HEK293T (cell line): ENCODE measurements at places on chromosomes 16 and 17.
A peak's percentile ranks its signal among the peaks of the same experiment; 100 is the strongest.

GRCh38 chr17:11642655-11643054 lies 44.4 kb downstream of the DNAH9 start:
- no peak for DNase-seq

GRCh38 chr17:6346986-6347385 lies 87.9 kb downstream of the AIPL1 start:
- DNase-seq, result no peak

DNA sequence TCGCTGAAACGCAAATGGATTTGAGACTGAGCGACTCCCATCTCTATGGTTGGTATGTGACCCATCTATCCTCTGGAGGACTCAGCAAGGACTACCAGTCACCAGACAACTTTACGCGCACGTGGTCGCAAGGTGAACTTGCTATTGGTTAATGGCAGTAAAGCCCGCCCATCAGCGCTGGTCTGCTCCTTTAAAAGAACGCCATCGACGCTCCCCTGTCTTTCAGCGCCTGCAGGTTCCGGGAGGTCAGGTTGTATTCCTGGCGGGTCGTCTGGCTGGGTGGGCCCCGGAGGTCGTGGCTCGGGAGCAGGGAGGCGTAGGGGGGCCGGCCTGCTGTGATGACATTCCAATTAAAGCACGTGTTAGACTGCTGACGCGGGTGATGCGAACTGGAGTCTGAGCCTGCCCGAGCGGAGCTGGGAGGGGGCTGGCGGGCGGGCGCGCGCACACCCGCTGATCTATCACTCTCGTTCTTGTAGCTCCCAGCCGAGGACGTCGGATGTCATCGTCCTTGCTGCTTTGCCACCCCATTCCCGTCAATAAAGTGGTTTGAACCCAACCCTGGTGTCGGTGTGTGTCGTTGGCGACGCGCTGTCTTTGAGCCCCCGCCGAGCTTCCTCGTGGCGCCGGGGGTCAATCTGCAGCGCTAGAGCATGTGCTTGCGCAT lies 15.9 kb upstream of the ERN1 start:
- peak; percentile 95 for DNase-seq

GRCh38 chr16:13193721-13194120 lies 292.3 kb downstream of the SHISA9 start:
- no peak for DNase-seq

GRCh38 chr16:22969567-22969966 lies 155.6 kb downstream of the HS3ST2 start:
- DNase-seq, result no peak

- no peak for DNase-seq
These were observed 31.2 kb upstream of the MTSS2 start for GRCh38 chr16:70717065-70717464.

GRCh38 chr17:82950525-82951102 lies 110.8 kb upstream of the ZNF750 start:
- no peak for DNase-seq

- no peak for DNase-seq
These were observed 357.9 kb downstream of the CNTNAP4 start for GRCh38 chr16:76634847-76635697.

- no peak for DNase-seq
These were observed 167.1 kb upstream of the CDH13 start for GRCh38 chr16:82459580-82460256.

DNA sequence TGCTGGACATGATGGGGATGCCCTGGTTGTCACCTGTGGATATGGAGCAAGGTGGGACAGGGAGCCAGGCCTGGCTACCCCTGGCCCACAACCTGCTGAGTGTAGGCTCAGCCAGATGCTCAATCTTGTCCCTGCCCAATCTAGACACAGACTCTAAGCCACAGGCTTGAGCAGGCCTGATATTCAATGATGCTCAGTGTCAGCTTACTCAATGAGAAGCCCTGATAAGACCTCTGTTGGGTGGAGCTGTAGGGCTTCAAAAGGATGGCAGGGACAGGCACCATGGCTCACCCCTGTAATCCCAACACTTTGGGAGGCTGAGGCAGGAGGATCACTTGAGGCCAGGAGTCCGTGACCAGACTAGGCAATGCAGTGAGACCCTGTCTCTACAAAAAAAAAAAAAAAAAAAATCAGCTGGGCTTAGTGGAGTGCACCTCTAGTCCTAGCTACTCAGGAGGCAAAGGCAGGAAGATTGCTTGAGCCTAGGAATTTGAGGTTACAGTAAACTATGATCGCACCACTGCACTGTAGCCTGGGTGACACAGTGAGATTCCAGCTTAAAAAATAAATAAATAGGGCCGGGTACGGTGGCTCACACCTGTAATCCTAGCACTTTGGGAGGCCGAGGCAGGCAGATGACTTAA lies 3.4 kb downstream of the LCAT start:
- no peak for DNase-seq

DNA sequence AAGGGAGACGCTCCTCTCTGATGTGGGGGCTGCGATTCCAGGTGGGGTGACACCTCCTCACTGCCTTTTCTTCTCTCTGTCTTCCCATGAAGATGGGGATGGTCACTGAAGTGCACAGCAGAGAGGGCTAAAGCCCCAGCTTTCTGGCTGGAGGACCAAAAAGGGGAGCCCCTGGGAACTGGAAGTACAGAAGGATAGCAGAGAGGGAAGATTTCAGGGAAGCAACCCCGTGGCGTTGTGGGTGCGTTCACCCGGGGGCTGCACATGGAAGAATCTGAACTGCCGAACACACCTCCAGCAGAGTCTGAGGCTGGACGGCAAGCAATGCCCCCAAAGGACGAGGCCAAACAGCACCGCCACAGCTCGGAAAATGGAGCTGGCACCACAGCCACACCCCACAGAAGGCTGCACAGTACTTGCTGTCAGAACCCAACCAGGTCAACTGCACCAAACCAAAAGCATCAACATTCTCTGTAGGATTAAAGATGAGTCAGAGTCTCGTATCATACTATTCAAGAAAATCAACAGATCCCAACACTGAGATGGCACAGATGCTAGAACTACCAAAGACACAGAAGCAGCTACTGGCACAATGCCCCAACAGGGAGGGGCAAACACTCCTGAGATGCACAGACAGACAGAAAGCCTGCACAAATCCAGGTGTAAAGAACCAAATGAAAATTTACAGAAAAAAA lies 49.9 kb downstream of the MAP1LC3B start:
- no peak for DNase-seq

- DNase-seq, result no peak
These were observed 45.6 kb upstream of the BAHCC1 start for GRCh38 chr17:81349397-81350319.

DNA sequence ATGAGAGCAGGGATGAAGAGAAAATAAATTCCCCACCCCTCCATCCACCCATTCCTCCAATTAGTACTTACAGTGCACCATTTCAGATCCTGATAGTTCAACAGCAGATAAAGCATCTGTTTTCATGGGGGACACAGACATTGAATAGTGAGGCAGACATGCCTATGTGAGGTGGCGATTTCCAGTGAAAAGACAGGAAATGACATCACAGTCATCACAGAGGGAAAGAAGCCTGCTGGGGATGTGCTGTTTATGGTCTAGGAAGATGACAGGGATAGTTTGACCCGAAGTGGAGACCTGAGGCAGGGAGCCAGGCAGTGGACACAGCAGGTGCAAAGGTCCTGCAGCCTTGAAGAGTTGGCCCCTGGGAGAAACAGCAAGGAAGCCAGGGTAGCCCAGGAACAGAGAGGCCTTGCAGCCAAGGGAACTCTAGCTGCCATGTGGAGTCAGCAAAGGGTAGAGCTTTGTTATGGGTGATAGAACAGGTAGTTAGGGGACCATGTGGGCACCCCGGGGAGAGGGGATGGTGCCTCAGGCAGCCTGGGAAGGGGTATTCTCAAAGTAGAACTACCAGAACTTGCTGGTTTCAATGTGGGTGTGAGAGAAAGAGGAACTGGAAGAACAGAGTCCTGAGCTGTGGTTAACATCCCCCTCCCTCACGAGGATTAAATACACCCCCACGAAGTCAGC lies 256.6 kb downstream of the CPPED1 start:
- no peak for DNase-seq

GRCh38 chr16:88779406-88780141 lies 5.4 kb downstream of the PIEZO1 start:
- no peak for DNase-seq

DNA sequence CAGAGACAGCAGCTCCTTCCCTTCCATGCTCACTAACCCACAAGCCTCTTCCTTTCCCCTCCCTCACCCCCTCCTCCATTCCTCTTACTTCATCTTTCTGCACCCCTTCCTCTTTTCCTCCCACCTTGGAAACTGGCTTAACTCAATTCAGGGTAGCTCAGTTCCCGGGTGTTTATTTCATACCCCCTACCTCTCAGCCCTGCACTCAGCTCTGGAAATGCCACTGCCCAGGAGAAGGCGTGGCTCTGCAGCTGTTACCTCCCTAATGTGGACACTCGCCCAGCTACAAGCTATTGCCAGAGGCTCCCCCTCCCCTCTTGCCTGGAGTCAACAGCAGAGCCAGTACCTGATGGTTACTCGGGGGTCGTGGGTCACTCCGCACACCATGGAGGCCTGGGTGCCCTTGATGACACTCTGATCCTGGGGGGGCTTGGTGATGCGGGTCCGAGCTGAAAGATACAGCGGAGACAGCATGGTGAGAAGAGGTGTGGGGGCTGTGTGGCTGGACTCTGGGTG lies 118.4 kb upstream of the CDC42EP4 start:
- no peak for DNase-seq

GRCh38 chr17:80154166-80154565 lies 7.2 kb upstream of the EIF4A3 start:
- DNase-seq, result no peak

DNA sequence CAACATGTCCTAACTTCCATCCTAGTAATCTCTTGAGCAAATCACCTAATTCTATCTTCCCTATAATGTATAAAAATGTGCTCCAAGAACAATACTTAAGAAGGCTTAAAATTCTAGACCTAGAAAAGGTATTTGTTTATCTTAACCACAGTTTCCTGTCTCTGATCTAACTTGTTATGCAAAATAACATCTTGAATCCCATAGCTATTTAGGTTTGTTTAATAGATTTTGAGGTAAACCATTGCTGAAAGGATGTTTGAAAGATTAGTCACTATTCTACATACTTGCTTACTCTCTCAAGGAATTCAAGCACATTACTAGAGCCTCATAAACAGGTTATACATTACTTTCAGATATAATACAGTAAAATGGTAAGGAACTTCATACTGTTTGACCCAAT lies 13.0 kb downstream of the CA10 start:
- DNase-seq, result no peak

DNA sequence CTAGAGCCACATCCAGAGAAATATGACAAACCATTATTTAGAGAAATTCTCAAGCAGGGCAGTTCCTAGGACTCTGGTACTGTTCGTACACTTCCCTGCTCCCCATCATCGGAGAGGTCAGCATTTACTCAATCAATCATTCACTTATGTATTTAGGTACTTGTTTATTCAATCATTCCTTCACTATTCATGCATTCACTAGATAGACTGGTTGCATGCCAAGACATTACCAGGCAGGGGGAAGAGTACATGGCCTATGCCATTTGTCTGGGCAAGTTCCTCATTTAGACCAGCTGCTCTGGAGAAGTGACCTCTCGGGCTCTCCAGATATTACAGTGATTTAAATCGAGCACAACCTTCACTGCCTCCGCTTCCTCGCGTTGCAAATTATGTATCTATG lies 603.4 kb downstream of the KCNJ2 start:
- no peak for DNase-seq

DNA sequence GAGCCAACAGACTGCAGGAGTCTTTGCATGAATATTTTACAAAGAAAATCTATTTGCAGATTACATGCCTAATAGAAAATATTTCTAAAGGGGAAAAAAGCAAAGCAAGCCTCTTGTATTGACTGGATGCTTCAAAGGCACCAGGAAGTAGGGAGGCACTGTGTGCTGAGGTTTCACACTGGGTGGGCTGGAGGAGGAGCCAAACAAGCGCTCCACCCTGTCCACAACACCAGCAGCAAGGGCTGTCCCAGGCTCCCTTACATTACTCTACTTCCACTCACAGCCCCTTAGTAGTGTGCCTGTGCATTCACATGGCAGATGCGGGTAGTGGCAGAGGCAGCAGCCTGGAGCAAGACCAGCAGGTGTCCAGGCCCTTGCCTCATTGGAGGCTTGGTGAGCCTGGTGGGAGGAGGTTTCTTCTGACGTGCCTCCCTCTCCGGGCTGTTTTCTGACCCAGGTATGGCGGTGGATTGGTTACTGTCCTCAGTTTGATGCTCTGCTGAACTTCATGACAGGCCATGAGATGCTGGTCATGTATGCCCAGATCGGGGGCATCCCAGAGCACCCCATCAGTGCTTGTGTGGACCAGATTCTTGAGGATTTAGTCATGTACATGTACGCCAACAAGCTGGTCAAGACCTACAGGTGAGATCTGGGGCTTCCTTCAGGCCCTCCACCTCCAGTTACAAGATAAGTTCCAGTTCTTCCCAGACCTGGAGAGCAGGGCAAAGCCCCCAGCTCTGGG lies 7.0 kb upstream of the CCNF start:
- no peak for DNase-seq

DNA sequence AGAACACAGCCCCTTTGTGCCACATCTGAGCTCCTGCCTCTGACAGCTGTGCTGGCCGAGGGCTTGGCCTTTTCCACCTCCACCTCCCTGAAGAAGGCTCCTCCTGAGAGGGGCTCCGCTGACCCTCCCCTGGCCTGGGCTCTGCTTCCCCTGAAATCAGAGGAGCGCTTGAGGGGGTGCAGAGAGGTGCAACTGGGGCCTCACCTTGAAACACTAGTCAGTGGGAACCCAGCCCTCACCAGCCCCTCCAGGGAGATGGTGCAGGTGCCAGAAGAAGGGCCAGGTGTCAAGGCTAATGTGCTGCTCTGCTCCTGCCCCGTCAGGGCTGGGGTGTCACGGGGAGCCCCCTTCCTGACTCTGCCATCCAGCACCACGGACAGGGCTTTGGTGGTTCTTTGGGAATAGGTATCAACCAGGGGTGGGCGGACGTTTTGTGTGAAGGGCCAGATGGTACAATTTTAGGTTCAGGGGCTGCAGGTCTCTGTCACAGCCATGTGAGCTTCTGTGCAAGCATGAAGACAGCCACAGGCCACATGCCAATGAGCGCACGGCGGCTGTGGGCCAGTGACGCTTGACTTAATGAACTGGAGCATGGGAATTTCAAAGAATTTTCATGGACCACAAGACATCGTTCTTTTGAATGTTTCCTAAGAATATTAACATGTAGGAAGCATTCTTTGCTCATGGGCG lies 2.1 kb upstream of the ZG16B start:
- no peak for DNase-seq
